NCI-H524 (cell line): ENCODE measurements at places on chromosomes 4 and X.

DNA sequence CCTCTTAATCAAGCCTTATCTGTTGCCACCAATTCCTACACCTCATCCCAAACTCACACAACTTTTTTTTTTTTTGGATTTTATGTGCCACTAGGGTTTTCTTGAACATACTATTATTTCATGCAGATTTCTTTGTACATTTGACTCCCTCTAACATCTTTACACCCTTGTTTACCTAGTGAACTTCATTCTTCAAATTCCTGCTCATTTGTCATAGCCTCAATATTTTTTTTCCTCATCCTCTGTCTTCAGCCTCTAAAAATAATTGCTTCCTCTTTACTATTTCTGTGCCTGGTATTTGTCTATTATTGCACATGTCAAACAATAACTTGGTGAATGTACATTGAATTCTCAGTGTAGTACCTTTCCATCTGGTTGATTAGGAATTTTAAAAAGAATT lies 22.0 kb downstream of the NBDY start:
- no peak for DNase-seq

DNA sequence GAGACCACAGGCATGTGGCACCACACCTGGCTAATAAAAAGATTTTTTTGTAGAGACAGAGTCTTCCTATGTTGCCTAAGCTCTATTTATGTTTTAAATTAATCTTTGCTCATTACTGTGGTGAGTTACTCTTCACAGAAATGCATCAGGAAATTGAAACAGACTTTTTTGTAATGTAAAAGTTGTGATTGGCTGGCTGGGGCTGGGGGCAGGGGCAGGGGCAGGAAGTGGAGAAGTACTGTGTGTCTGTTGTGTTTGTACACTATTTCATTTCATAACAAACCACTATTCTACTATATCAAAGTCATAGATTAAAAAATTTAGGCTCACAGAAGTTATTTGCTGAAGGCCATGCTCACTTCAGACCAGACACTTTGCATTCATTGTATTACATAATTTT lies 19.1 kb upstream of the ABRAXAS1 start:
- DNase-seq: no peak

DNA sequence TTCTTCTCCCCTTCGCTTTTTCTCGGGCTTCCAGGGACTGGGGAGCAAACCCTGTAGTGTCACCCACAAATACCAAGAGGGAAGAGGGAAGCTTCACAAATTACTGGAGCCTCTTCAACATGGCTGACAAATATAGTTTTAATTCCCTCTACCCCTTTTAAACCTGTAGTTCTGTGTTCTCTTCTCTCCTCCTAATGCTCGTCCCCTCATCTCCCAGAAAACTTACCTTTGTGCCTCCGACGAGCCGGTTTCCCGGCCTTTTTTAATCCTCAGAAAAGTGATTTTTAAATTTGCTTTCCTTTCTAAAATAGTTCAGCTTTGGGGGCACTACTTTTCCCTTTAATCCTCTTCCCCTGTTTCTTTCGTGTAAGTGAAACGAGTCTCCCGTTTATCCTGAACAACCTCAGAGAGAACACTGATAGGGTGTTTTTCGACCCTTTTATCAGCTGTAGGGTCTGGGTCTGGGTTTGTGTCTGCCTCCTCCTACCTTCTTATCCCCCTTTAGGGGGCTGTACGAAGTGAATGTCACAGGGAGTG lies 408 bp downstream of the TET2 start:
- no peak for DNase-seq

- DNase-seq: no peak
Measured at GRCh38 chr4:128853741-128854140, 44.2 kb downstream of the JADE1 start.
